ENCODE measurements at places on chromosomes 4 and X. TPM values are rescaled to one million over a fixed set of nuclear protein-coding genes. Genes with fewer than 3 reads are reported as not detected.

Gene CDX4
- not detected for total RNA-seq

GRCh38 chrX:24169211-24169610 lies 19.7 kb downstream of the ZFX start:
- DNase-seq, result no peak

- DNase-seq, result peak; percentile 39
These were observed 70.5 kb downstream of the HADH start for GRCh38 chr4:108060164-108060563.

DNA sequence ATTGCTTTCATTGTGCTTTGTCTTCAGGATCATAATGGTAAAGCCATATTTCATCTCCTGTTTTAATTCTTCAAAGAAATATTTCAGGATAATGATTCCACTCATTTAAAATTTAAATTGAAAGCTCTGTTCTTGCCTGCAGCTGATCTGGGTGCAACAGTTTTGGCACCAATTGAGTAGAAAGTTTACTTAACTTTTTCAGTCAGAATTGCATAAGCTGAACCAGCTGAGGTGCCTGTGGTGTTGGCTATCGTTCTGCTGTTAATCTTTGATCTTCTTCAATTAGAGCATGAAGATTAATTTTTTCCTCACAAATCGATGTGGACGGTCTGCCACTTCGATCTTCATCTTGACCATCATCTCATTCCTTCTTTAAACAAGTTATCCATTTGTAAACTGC lies 49.6 kb downstream of the MAGEB16 start:
- DNase-seq, result no peak

DNA sequence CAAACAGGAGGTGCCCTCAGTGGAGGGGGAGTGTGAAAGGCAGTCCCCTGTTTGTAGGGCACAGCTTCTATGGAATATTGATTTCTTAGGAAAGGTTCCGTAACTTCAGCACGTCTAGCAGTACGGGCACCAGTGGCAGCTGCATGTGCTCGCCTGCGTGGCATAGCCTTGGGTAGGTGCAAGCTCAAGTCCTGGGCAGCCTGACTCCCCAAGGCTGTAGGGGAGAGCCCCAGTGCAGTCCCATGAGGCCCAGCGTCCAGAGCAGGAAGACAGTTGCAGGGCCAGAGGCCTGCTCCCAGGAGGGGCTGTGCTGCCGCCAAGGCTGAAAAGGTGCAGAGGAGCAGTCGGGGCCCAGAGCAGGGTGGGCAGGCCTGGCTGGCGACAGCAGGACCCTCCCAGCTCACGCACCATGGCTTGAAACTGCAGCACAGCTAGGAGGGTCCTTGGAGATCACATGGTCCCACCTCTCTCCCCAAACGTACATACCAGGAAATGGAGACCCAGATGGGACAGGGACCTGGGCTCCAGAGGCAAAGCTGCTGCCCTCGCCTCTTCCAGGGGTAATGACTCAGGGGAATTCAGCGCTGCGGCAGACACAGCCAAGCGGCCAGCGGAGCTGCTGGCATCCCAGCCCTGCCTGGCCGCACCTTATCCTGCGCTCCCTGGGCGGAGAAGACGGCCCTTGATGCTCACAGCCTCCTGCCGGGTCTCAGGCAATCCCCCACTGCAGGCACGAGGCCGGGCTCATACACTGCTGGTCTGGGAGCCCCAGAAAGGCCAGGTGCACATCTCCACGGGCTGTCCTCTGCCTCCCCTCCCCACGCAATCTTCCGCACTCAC lies 6.0 kb upstream of the DUSP9 start:
- no peak for DNase-seq

All from dermis blood vessel endothelial cell (primary cell).